ENCODE measurements at places on chromosomes 16 and 17.

DNA sequence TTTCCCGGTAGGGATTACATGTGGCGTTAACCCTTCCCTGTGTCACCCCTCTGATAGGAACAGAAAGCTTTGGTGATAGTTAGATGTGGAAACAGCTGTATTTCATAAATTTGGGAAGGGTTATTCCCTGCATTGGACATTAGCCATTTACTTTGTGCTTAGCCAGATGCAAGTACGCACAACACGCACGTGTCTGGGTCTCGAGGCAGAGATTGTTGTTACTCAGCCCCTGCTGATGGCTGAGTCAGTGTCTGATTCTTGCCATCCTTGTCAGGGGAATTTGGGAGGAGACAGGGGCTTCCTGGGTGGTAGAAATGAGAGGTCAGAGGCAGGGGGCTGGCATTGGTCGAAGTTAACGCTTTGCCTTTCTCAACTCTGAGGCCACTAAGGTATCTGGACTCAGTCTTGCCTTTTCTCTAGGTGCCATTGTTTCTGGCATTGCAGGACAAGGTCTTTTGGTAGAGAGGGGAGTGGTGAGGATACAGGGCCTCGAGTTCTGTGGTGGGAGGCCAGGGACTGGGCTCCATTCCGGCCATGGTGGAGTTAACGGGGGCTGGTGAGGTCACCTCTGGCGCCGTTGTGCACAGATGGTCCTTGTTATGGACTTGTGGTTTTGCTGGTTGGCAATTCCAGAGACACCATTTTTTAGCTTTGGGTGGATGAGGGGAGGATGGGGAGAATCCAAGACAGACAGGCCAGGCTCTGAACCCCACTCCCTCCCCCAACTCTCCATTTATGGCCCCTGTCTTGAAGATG lies 8.2 kb downstream of the MMP2 start:
- no peak for DNase-seq

GRCh38 chr17:4480929-4481898 lies 17.5 kb upstream of the SPNS2 start:
- DNase-seq = no peak

- no peak for DNase-seq
These were observed 21.7 kb downstream of the DNAH3 start for GRCh38 chr16:21128991-21129390.

DNA sequence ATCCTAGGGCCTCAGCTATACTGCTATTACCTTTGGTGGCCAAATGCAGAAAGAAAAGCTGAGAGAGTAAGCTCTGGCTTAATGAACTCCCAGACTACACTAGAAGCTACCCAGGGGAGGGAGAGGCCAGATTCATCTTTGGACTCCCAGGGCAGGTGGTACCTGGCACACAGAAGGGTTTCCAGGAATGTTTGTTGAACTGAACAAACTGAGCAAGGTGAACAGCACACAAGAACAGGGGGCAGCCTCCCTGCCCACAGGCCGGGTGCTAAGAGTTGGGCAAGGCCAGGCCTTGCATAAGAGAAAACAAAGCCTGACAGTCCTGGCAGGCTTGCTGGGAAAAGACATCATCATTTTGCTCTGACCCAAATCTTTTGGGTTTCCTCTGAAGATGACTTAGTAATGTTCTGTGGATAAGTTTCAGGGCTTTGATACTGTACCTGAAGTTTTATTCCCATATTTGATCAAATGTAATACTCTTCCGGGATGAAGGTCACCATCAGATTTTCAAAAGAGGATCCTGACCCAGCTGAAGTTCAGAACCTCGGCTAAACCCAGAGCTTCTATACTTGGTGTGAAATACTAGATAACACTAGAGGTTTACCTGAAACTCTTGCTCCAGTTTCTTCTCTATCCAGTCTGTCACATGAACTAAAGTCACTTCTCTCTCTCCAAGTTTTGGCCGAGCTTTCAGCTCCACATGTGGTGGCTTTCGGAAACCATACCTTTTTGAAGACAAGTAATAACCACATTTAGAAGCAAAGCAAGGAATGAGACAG lies 20.5 kb upstream of the ERN1 start:
- DNase-seq = peak; percentile 52

DNA sequence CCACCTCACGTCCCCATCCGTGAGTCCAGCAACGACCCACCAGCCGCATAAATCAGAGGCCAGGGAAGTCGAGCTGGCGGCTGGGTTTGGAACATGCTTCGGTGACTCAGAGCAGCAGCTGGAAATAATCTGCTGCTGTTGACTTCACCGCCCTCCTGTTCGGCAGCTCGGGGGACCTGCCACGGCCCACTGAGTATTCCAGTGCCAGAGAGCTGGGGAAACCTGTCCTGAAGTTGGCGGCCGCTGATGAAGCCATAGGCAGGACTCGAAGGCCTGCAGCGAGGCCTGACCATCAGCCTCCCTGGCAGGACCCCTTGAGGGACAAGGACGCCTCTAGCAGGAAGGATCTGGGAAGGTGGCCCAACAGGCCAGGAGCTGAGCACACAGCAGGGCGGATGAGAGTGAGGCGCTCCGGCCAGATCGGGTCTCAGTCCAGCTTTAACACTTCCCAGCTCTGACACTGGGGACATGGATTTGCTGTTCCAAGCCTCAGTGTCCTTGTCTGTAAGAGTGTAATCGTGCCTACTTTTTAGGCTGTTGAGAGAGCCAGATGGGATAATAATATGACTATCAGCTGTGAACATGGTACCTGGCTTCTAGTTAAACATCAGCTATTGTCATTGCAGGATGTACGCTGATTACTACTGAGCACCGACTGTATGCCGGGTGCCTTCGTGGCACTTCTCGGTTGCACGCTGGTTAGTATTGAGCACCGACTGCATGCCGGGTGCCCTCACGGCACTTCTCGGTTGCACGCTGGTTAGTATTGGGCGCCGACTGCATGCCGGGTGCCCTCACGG lies 50.4 kb upstream of the CIBAR2 start:
- no peak for DNase-seq

- no peak for DNase-seq
These were observed 27.4 kb downstream of the IRF8 start for GRCh38 chr16:85926370-85926769.

DNA sequence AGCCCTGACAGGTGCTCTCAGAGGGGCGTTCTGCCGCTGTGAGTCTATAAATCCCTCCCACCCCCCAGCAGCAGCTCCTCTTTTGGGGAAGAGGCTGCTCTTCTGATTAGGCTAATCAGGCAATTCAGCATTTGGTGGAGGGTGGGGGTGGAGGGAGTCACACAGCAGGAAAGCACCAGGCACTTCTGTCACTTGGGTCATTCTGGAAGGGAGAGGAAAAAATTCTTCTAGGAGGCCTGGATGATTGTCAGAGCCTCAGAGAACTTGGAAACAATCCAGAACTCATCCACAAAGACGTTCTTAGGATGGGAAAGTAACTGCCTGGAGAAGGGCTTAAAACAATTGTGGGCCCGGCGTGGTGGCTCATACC lies 7.3 kb upstream of the SSTR2 start:
- DNase-seq = no peak

- DNase-seq = no peak
These were observed 86.3 kb downstream of the SPECC1 start for GRCh38 chr17:20095336-20096080.

- DNase-seq = no peak
These were observed 1.9 kb upstream of the HSF4 start for GRCh38 chr16:67162506-67163163.

- peak; percentile 9 for DNase-seq
These were observed 8.2 kb upstream of the PHAF1 start for GRCh38 chr16:67101311-67102082.

DNA sequence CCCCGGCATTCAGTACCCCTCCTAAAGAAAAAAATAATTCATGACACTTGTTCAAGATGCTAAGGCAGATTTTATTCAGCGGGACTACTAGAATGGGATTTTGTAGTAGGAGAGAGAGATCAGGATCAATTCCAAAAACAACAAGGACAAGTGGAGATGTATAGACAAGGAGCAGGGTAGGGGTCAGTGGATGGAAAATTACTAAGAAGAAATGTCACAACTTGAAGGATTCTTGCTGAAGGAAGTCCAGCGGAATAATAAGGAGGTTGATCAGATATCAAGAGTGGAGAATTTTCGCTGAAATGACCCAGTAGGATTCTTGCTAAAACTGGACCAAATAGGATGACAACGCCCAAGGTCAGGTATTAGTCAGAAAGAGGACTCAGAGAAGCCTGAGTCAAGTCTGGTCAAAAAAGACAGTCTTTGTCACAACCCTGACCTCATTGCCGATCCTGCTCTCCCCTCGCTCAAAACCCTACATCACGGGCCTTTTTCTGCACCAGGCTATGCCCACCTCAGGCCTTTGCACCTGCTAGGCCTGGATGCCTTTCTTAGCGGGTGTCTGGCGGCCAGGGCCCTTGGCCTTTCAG lies 36.9 kb downstream of the MMD start:
- DNase-seq = no peak

GRCh38 chr17:13474073-13474800 lies 127.5 kb downstream of the HS3ST3A1 start:
- DNase-seq = no peak

GRCh38 chr17:77033892-77034404 lies 106.8 kb upstream of the SEC14L1 start:
- no peak for DNase-seq

DNA sequence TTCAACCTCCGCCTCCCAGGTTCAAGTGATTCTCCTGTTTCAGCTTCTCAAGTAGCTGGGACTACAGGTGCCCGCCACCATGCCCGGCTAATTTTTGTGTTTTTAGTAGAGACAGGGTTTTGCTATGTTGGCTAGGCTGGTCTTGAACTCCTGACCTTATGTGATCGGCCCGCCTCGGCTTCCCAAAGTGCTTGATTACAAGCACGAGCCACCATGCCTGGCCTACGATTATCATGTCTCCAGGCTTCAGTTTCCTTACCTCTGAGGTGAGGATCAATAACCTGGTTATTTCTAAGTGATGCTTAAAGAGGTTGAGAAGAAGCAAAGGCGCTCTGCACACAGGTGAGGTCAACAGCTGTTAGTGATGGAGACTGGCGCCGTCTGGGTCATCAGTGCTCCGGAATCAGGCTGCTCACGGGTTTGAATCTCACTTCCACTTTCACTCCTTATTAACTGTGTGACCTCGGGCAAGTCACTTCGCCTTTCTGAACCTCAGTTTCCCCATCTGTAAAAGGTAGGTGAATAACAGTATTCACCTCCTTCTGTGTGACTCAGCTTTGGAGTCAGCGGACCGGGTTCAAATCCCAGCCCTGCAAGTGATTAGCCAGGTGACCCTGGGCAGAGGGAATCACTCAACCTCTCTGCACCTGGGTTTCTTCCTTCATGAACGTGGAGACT lies 745 bp upstream of the ABCC1 start:
- peak; percentile 59 for DNase-seq

GRCh38 chr17:34758718-34759117 lies 179.3 kb downstream of the TMEM132E start:
- no peak for DNase-seq

DNA sequence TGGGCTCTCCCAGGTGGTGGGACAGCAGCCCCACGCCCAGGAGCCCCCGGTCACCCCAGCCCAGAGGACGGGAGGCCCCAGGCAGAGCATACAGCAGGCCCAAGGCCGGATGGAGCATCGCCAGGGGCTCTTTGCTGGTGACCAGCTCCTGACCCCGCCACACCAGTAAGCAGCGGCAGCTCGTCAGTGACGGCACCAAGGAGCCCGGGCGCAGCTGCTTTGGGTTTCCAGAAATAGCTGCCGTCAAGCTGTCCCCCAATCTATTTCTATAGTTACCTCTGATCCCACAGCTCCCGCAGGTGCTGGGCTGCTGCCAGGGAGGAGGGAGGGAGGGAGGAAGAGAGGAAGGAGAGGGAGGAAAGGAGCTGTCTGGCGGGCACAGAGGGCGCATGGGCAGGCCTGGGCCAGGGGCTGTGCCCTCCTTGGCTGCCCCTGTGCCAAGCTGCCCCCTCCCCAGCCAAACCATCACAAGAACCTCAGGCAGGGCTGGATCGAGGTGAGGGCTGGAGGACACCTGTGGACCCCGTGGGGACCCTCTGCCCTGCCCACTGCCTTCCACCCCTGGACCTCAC lies 10.8 kb upstream of the RASD1 start:
- DNase-seq = no peak

DNA sequence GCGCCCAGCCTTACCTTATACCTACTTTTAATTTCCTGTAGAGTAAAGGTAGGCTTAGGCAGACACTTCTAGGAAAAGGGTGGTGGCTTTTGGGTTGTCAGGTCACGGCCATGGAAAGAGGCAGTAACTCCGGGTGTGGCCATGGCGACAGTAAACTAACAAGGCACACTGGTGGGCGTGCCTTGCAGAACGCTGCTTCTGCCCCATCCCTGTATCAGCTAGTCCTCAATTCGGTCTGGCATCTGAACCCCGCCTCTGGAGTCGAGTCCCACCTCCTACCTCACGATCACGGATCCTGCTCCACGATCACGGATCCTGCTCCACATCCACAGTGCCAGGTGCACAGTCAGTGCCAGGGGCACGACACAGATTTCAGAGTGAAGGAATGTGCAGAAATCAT lies 5.6 kb downstream of the ADCY9 start:
- DNase-seq = no peak

- DNase-seq = peak; percentile 41
These were observed at the start of gene ZNF319 for GRCh38 chr16:57999971-58000705. Gene ZNF319, minus strand, starts transcription at chr16:58000672. Its CDS starts 2,407 bp downstream, at chr16:57998265.

DNA sequence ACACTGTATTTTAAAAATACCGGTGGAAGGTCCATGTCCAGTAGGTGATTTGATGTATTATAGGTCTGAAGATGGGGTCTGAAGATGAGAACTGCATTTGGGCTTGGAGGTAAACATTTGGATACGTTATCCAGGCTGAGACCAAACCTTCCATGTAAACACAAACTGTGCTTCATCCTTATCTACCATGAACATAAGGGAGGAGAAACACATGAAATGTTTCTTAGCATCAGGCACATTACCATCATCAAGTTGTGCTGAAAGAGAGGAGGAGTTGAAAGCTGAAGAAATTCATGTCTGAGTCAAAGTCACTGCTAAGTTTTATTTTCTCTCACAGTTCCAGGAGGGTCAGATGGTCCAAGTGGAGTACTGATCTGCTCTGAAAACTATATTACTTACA lies 11.4 kb downstream of the SF3B3 start:
- no peak for DNase-seq

GRCh38 chr16:31477220-31478216 lies 5.4 kb upstream of the SLC5A2 start:
- no peak for DNase-seq

- DNase-seq = no peak
These were observed 54.9 kb downstream of the ENGASE start for GRCh38 chr17:79129523-79129922.

DNA sequence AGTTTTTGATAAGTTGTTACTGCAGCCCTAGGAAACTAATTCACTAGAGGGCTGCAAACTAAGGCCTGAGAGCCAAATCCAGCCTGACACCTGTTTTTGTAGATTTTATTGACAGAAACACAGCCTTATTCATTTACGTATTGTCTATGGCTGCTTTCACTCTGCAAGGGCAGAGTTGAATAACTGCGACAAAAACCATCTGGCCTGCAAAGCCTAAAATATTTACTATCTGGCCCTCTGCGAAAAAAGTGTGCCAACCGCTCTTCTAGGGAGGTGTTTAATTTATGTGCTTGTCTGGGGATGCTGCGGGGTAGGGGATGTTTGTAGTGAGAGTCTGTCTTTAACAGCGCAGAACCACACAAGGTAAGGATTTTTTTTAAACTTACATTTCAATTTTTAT lies 165.0 kb upstream of the RBFOX1 start:
- no peak for DNase-seq

- DNase-seq = no peak
These were observed 30.3 kb downstream of the ASPA start for GRCh38 chr17:3506054-3506453.

DNA sequence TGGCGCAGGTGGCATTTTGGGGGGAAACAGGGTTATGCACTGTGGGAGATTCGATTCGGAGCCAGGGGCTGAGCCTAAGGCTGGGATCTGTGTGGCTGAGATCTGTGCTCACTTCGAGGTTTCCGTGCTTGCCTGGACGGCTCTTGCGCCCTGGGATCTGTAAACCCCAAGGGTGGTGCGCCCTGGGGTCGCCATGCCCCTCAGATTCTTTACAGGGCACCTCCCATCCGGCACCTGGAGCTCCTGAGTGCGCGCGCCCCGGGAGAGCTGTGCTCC lies 377 bp downstream of the SLC13A5 start:
- no peak for DNase-seq
